RKO (cell line): ENCODE measurements at places on chromosomes 1 and 21.

DNA sequence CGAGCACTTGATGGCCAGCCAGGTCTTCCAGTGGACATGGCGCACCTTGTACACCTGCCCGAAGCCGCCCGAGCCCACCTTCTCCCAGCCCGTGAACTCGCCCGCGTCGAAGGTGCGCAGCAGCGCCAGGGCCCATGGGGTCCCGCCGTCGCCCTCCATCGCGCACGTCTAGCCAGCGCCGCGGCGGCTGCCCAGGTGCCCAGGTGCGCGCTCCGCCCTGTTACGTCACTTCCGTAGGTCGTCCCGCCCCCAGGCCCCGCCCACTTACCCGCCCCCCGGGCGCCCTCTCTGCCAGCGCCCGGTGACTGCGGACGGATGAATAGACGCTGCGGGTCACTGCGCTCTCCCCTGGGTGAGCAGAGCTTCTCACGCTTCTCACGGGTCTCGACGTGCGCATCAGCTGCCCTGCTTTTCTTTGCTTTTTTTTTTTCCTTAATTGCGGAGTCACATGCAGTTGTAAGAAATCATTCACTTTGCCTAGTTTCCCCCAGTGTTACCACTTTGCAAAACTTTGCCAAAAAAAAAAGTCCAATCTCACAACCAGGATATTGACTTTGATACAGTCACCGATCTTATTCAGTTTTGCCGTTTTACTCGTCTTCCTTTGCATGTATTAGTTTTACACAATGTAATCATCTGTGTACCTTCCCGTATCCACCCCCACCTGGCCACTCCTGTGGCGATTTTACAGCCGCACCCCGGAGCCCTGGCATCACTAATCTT is at the start of gene RIPK4:
RIPK4 (minus strand) TSS at position 170 of the 723 bp plus-strand sequence; CDS start at position 159, 11 bp downstream.
- DNase-seq = no peak

- DNase-seq = no peak
Observed at GRCh38 chr1:167749741-167750140, 28.0 kb downstream of the MPZL1 start.

- no peak for DNase-seq
Observed at GRCh38 chr1:6454856-6455751, 10.9 kb downstream of the TNFRSF25 start.

DNA sequence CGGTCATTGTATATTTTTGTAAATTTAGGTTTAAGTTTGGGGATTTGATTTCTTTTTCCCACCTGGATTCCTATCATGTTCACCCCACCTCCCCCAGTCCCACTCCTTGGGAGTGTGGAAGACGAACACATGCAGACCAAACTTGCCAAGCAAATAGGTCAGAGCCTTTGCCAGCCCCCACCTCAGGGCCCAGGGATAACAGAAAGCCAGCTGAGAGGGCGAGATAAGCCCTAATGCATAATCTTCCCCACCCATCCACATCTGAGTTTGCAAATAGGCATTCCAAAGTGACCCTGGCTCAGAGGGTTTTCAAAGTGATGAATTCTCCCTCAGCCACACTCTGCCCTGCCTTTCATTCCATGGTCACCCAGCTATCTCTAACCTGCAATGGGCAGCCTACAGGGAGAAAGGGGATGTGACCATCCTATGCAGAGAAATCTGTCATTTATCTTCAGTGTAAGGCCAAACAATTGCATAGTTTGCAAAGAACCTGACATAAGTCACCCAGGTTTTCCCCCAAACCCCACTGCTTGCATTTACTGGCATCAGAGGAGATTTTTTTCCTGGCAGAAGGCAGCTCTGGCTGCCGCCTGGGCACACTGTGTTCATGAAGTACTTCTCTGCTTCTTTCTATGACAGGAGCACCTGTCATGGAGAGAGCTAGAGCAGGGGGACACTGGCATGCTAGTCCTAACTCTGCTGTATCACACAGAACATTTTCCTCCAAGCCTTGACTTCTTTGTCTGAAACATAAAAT is 69.0 kb upstream of the NFIA start:
- DNase-seq = no peak

DNA sequence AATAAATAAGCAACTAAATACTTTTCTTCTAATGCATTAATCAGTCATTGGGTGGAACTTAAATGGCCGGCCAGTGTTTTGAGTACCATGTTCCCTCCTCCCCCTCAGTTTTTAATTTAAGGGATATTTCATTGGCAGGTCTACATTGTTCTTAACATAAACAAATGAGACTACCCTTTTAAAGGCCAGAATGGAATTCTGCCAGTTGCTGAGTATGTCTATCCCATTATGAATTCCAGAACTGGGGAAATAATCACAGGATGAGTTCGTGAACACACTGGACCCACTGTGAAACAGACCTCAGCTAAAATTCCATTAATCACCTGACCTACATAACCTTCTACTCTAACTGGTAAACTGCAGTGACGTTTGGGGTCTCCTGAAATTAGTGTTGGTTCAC is 305.5 kb upstream of the PKN2 start:
- DNase-seq = no peak

DNA sequence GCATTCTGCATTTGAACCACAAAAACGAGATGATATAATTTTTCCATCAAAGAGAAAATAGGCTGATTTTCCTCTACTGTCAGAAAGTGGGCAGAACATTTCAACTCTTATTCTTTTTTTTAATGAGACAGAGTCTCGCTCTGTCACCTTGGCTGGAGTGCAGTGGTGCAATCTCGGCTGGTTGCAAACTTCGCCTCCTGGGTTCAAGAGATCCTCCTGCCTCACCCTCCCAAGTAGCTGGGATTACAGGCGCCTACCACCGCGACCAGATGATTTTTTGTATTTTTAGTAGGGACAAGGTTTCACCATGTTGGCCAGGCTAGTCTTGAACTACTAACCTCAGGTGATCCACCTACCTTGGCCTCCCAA is 11.6 kb downstream of the DSTYK start:
- DNase-seq = no peak

- DNase-seq = no peak
Observed at GRCh38 chr1:37537378-37537777, 16.7 kb downstream of the SNIP1 start.

DNA sequence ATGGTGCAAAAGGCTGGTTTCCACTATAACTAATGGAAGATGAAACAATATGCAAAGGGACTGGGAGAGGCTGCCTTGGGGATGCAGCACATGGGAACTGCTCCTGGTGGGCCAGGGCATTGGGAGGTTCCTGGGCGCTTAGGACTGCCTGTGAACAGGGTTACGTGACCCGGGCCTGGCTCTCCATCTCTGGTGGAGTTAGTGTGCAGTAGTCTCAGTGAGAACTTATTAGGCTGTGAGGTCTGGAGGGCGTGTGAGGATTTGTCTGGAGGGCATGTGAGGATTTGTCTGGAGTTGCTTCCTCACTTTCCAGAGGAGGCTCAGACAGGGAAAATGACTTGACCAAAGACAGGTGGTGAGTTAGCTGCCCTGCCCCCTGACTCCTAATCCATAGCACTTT is 1.5 kb upstream of the ETV3L start:
- no peak for DNase-seq

DNA sequence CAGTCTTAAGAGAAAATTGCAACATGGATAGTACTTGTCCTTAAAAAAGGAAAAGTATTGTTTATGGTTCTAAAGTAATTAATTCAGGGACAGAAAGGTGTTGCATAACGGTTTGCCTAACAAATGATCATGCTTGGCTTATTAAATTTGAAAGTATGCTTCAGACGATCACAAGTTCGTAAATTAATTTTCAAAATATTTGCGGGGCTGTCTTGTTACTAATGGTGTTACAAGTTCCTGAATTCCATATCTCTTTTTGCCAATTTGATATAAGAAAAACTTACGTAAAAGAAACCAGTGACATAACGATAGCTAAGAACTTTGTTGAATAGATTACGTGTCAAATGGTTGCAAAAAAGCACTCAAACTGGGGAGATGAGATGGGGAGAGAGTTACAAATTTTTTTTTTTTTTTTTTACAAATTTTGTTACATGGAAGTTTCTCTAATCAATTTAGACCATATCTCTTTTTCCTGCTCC is 1.3 kb downstream of the AGO3 start:
- no peak for DNase-seq

- no peak for DNase-seq
Observed at GRCh38 chr1:119075614-119076013, 64.8 kb downstream of the WARS2 start.

DNA sequence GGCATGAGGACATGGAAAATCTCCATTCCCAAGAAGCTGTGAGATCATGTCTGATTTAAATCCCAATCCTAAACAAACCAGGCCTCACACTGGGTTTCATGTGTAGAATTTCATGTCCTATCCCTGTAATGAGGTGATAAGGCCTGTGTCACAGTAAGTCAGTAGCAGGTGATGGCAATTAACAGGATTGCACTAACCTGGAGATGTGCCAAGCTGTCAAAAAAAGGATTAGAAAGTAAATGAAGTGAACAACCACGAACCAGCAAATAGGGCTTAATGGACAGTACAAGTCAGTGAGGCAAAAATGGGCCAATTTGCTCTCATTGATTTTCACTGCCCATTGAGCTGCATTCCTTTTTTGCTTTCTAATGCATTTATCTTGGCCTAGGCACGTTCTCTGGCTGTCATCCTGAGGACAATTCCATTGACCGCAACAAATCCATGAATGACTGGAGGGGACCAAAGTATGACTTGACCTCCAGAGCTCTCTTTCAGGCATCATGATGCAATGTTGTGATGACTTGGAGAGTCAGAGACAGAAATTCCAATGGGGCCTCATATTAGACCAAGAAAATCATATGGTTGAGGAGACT is 673.6 kb upstream of the ADGRL2 start:
- no peak for DNase-seq
